ENCODE measurements at places on chromosomes 16 and 17. TPM values are rescaled to one million over a fixed set of nuclear protein-coding genes. Genes with fewer than 3 reads are reported as not detected.

GRCh38 chr17:73652886-73653480, 8.7 kb upstream of the SDK2 start:
- no peak overlapping the region for H3K4me3 ChIP-seq
- no peaks in the 10 kb centered on the region for H3K27me3 ChIP-seq
- H3K27ac ChIP-seq, result no peak overlapping the region
- no peak for DNase-seq
- H3K4me1 ChIP-seq, result no peaks in the 10 kb centered on the region
- no peaks in the 10 kb centered on the region for H3K36me3 ChIP-seq

DNA sequence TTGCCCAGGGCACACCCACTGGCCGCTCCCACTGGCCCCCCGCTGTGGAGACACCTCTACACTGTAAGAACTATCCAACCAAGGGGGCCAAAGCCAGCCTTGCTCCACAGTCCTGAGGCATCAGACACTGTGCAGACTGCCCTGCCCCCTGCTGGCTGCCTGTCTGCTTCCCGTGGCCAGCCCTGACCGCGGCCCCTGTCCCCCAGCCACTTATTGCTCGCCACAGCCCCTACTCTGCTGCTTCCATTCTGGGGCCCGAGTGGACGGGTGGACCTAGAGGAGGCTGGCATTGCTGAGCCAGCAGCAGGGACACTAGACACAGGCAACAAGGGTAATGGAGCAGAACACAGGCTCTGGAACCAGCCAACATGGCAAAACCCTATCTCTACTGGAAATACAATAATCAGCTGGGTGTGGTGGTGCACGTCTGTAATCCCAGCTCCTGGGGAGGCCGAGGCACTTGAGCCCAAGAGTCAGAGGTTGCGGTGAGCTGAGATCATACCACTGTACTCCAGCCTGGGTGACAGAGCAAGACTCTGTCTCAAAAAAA, 19.7 kb upstream of the LRRC37A3 start:
- DNase-seq, result peak; percentile 21
- H3K4me3 ChIP-seq, result no peak overlapping the region
- no peak overlapping the region for H3K27ac ChIP-seq
- H3K4me1 ChIP-seq, result peaks cover 4% of the 10 kb centered on the region
- no peaks in the 10 kb centered on the region for H3K27me3 ChIP-seq

DNA sequence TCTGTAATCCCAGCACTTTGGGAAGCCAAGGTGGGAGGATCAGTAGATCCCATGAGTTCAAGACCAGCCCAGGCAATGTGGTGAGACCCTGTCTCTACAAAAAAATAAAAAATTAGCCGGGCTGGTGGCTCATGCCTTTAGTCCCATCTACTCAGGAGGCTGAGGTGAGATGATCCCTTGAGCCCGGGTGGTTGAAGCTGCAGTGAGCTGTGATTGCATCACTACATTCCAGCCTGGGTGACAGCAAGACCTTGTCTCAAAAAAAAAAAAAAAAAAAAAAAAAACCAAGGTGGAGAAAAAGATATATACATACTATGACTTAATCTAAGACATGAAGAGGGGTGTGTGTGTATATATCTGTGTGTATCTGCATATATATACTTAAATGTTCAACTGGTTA, 26.7 kb downstream of the BBS2 start:
- peaks cover 15% of the 10 kb centered on the region for H3K36me3 ChIP-seq
- no peaks in the 10 kb centered on the region for H3K4me1 ChIP-seq
- no peak for DNase-seq
- H3K27ac ChIP-seq, result no peak overlapping the region
- no peak overlapping the region for H3K4me3 ChIP-seq

DNA sequence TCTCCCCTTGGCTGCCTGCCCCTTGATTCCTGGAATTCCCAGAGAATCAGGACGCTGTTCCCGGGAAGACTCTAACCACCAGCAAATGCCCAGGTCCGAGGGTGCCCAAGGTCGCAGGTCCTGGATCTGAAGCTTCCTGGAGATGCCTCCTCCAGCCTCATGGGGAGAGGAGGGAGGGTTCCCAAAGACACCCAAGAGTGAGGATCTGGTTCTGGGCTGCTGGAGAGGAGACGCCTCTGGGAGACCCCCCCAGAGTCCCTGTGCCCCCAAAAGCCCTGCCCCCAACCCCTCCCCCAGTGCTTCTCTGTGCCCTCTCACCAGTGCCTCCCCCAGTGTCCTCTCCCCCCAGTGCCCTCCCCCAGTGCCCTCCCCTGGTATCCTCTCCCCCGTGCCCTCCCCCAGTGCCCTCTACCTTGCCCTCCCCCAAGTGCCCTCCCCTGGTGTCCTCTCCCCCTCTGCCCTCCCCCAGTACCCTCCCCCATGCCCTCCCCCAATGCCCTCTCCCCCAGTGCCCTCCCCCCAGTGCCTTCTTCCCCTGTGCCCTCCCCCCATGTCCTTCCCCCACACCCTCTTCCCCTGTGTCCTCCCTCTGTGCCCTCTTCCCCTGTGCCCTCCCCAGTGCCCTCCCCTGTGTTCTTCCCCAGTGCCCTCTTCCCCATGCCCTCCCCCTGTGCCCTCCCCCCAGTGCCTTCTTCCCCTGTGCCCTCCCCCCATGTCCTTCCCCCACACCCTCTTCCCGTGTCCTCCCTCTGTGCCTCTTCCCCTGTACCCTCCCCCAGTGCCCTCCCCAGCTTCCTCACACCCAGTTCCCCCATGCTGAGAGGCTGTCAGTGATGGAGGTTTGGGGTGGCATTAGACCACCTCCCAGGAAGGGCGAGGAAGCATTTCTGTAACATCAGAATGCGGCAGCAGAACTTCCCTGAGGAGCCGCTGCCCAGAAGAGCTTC, 6.3 kb upstream of the SECTM1 start:
- H3K36me3 ChIP-seq, result no peaks in the 10 kb centered on the region
- H3K4me3 ChIP-seq, result no peak overlapping the region
- peak overlapping the region; percentile 63 for H3K27ac ChIP-seq
- no peaks in the 10 kb centered on the region for H3K27me3 ChIP-seq

- no peak overlapping the region for H3K4me3 ChIP-seq
- H3K27ac ChIP-seq, result no peak overlapping the region
- H3K4me1 ChIP-seq, result no peaks in the 10 kb centered on the region
- DNase-seq, result no peak
Measured at GRCh38 chr17:1058423-1059130, 61.6 kb downstream of the TIMM22 start.

DNA sequence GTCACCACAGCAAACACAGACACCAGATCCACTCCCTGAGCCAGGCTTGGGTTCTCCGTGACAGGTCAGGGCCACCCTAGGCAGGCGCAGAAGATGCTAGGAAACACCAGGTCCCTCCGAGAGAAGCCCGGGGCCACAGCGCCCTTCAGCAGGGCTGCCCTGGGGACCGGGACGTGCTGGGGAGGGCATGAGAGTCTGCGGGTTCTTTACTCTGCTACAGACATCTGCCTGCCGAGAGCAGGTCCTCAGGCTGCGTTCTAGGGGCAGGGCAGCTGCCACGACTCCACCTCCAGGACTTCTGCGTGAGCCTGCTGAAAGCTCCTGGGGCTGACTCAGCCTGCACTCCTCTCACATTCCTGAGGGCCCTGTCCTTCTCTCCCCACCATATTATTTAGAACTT, 11.4 kb downstream of the MYLK3 start:
- H3K27me3 ChIP-seq, result no peaks in the 10 kb centered on the region
- no peak overlapping the region for H3K27ac ChIP-seq
- no peaks in the 10 kb centered on the region for H3K36me3 ChIP-seq

GRCh38 chr16:55372792-55373488, 48.9 kb downstream of the IRX6 start:
- no peak overlapping the region for H3K27ac ChIP-seq
- DNase-seq, result no peak
- no peaks in the 10 kb centered on the region for H3K36me3 ChIP-seq
- H3K4me3 ChIP-seq, result no peak overlapping the region

GRCh38 chr17:31726980-31727427, 132.0 kb downstream of the COPRS start:
- no peak overlapping the region for H3K4me3 ChIP-seq
- H3K27ac ChIP-seq, result no peak overlapping the region
- no peak for DNase-seq
- H3K36me3 ChIP-seq, result no peaks in the 10 kb centered on the region
- no peaks in the 10 kb centered on the region for H3K4me1 ChIP-seq

- no peaks in the 10 kb centered on the region for H3K4me1 ChIP-seq
- no peak overlapping the region for H3K4me3 ChIP-seq
- no peaks in the 10 kb centered on the region for H3K36me3 ChIP-seq
- no peaks in the 10 kb centered on the region for H3K27me3 ChIP-seq
- no peak overlapping the region for H3K27ac ChIP-seq
- no peak for DNase-seq
Measured at GRCh38 chr16:49473773-49474172, 100.2 kb downstream of the C16orf78 start.

DNA sequence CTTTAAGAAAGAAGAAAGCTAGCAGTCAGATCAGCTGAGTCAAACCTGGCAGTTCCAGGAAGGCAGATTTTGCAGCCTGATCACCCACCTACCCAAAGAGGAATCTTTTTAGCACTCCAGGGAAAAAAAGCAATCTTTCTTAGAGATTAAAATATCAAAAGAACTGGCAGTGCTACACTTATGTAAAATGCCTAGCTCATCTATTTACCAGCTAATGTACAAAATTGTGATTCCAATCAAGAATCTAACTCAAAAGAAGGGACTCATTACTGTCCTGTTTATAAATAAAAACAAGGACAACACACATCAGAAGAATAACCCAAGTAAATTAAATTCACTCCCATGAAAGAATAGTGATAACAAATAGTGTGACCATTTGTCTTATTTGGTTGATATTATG, 222.4 kb upstream of the ERCC4 start:
- H3K36me3 ChIP-seq, result no peaks in the 10 kb centered on the region
- no peak overlapping the region for H3K4me3 ChIP-seq
- no peak overlapping the region for H3K27ac ChIP-seq
- H3K27me3 ChIP-seq, result no peaks in the 10 kb centered on the region
- no peaks in the 10 kb centered on the region for H3K4me1 ChIP-seq

- DNase-seq, result peak; percentile 88
- H3K4me3 ChIP-seq, result peak overlapping the region; percentile 73
- peak overlapping the region; percentile 70 for H3K27ac ChIP-seq
- no peaks in the 10 kb centered on the region for H3K36me3 ChIP-seq
Measured at GRCh38 chr17:31508288-31509094, 117.0 kb downstream of the RAB11FIP4 start.

DNA sequence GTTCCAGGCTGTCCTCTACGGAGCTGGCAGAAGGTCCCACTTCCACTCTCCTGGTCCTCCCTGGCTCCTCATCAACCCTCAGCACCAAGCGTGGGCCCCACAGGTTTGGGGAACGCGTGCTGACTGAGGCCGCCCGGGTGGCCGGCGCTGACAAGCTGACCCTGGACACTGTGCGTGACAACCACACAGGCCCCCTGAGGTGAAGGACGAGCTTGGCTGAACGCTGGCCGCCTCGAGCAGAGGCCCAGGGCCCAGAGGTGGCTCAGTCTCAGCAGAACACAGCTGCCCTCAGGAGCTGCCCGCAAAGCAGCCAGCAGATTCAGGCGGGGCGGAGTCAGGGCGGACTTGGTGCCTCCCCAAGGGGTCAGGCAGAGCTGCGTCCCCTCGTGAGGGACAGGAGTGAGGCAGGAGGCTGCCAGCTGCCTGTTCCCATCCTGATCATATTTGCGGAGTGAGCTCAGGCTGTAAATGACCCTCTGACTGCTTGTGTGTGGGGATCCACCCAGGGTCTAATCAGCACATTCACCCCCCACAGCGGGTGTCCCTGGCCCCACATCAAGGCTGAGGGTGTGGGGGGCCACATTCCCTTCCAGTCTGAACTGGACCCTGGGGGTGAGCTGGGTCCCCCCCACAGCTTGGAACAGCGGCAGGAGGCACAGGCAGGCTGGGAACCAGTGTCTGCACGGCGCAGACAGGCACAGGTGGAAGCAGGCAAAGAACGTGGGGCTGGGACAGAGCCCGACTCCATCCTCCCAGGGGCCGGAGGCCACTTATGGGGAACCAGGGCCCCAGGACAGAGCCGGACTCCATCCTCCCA, 105.1 kb upstream of the METRNL start:
- H3K4me1 ChIP-seq, result peaks cover 14% of the 10 kb centered on the region
- H3K27me3 ChIP-seq, result no peaks in the 10 kb centered on the region
- no peaks in the 10 kb centered on the region for H3K36me3 ChIP-seq

GRCh38 chr17:41835800-41836549, at the start of gene NT5C3B:
NT5C3B (minus strand) TSS chr17:41836232; CDS start chr17:41836193, 39 bp downstream.
- peak within 1 kb of the TSS; percentile 56 for H3K4me3 ChIP-seq
- peak within 1 kb of the TSS; percentile 43 for H3K27ac ChIP-seq
- H3K36me3 ChIP-seq, result no peaks in the 10 kb centered on the region
- H3K27me3 ChIP-seq, result no peaks in the 10 kb centered on the region
- peaks cover 17% of the 10 kb centered on the region for H3K4me1 ChIP-seq

- peaks cover 87% of the 10 kb centered on the region for H3K4me1 ChIP-seq
- peak; percentile 100 for DNase-seq
- H3K36me3 ChIP-seq, result peaks cover 15% of the 10 kb centered on the region
- peak overlapping the region; percentile 94 for H3K4me3 ChIP-seq
- peak overlapping the region; percentile 88 for H3K27ac ChIP-seq
Measured at GRCh38 chr17:40098846-40099618, 1.4 kb downstream of the NR1D1 start.

DNA sequence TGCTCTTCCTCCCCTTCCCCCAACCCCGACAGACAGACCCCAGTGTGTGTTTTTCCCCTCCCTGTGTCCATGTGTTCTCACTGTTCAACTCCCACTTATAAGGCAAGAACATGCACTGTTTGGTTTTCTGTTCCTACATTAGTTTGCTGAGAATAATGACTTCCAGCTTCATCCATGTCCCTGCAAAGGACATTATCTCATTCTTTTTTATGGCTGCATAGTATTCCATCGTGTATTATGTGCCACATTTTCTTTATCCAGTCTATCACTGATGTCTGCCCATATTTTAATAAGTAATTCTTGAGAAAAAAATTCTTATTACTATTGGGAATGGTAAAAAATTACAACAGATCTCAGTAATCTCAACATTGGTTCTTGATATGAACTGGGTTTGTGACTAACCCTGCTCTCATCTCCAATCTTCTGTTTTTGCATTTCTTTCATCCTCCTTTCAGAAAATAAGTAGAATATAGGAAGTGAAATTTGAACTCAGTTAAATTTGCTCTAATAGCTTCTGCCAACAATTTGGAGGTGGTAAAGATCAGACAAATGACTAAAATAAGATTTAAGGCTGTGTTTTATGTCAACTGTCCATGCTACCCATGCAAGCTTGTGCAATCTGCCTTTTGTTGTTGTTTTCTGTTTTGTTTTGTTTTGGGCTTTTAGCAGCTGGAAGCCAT, 11.1 kb downstream of the MARF1 start:
- H3K27ac ChIP-seq, result no peak overlapping the region
- H3K36me3 ChIP-seq, result peaks cover 55% of the 10 kb centered on the region
- no peak overlapping the region for H3K4me3 ChIP-seq
- H3K4me1 ChIP-seq, result peaks cover 16% of the 10 kb centered on the region
- DNase-seq, result no peak
- H3K27me3 ChIP-seq, result no peaks in the 10 kb centered on the region

BHLHA9 gene
- total RNA-seq, result not detected

SP6 gene
- 0.09 TPM for total RNA-seq

HOXB8 gene
- not detected for total RNA-seq

KIAA0513 gene
- total RNA-seq, result 13.5 TPM

MATCAP1 gene
- total RNA-seq, result 15.3 TPM

KRTAP2-3 gene
- total RNA-seq, result not detected

KCNH6 gene
- total RNA-seq, result not detected

MILR1 gene
- total RNA-seq, result 0.66 TPM

TEKT5 gene
- total RNA-seq, result not detected

TP53TG3C gene
- total RNA-seq, result not detected
